ENCODE measurements at places on chromosomes 7 and 10.

DNA sequence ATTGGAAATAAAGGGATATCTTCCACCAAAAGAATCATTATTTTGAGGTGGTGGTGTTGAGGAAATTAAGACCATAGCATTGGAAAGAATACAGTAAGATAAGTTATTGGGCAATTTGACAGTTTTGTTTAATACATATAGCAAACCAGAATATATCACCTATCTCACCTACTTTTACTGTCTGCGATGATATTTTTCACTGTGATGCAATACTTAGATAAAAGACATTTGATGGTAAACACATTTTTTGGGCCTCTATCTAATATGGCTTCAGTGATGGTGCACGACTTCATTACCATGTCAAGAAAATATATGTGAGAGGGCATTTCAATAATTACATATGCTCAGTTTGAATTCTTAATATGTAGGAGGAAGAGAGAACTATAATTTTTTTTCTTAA is 93.7 kb upstream of the MAGI2 start:
- no peak for DNase-seq

- DNase-seq, result no peak
Observed at GRCh38 chr10:66927251-66927935, 1.6 kb downstream of the LRRTM3 start.

DNA sequence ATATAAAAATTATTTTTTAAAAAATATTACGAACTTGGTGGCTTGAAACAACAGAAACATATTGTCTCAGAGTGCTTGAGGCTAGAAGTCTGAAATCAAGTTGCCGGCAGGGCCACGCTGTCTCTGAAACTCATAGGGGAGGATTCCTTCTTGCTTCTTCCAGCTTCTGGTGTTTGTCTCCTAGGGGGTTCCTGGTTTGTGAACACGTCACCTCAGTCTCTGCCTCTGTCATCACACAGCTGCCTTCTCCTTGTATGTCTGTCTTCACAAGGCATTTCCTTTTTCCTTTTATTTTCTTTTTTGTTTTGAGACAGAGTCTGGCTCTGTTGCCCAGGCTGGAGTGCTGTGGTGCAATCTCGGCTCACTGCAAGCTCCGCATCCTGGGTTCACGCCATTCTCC is 12.7 kb upstream of the SNX8 start:
- no peak for DNase-seq

GRCh38 chr10:72687035-72687434 is 4.9 kb upstream of the MCU start:
- DNase-seq, result no peak

DNA sequence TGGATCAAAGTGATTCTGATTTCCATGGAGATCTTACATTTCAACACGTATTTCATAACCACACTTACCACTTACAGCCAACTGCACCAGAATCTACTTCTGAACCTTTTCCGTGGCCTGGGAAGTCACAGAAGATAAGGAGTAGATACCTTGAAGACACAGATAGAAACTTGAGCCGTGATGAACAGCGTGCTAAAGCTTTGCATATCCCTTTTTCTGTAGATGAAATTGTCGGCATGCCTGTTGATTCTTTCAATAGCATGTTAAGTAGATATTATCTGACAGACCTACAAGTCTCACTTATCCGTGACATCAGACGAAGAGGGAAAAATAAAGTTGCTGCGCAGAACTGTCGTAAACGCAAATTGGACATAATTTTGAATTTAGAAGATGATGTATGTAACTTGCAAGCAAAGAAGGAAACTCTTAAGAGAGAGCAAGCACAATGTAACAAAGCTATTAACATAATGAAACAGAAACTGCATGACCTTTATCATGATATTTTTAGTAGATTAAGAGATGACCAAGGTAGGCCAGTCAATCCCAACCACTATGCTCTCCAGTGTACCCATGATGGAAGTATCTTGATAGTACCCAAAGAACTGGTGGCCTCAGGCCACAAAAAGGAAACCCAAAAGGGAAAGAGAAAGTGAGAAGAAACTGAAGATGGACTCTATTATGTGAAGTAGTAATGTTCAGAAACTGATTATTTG is 15.3 kb downstream of the HNRNPA2B1 start:
- DNase-seq, result no peak

- DNase-seq, result no peak
Observed at GRCh38 chr10:46541017-46541661, 15.3 kb downstream of the GPRIN2 start.

GRCh38 chr7:100485471-100485876 is 1.7 kb downstream of the NYAP1 start:
- no peak for DNase-seq

DNA sequence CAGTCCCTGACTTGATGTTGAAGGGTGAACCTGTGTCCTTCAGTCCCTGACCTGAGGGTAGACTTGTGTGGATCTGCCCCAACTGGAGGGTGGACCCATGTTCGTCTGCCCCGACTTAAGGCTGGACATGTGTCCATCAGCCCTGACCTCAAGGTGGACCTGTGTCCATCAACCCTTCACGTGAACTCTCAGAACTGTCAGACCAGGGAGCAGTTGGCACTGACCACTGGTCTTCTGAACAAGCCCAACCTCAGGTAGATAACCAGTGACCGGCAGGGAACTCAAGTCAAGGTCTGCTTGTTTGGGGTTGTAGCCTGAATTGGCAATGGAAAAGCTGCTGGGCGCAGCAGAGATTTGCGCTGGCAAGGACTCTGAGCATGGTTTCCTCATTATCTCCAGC is 96.5 kb downstream of the ADCY1 start:
- no peak for DNase-seq

- no peak for DNase-seq
Observed at GRCh38 chr7:47295606-47296005, 286.3 kb downstream of the TNS3 start.

DNA sequence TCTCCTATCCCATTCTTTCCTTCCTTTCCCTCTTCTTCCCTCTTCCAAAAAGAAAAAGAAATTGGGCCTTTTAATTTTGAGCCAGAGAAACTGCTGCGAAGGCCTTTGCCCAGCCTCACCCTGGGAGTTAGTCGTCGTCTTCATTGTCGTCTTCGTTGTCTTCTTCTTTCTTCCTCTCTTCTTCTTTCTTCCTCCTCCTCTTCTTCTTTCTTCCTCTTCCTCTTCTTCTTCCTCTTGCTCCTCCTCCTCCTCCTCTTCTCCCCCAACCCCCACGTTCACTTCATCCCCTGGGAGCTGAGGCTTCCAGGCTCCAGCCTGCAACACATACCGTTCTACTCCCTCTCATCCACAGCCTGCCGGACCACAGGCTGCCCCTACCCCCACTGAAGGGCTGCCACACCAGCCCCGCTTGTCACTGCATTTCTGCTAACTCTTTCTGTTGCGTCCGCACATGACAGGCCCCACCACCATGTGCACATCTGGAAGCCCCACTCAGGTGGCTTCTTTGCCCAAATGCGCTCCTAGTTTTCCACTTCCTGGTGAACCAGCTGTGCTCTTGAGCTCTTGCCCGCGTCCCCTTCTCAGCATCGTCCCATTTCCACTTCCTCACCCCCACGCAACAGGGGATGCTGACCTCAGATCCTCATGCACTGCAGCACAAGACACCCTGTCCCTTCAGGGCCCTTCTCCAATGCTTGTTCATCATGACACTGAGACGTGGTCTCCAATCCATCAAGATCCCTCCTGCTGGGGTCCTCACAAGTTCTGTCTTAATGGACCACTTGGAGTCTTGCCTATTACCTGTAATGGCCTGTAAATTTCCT is 94.9 kb upstream of the SH2B2 start:
- DNase-seq, result no peak

DNA sequence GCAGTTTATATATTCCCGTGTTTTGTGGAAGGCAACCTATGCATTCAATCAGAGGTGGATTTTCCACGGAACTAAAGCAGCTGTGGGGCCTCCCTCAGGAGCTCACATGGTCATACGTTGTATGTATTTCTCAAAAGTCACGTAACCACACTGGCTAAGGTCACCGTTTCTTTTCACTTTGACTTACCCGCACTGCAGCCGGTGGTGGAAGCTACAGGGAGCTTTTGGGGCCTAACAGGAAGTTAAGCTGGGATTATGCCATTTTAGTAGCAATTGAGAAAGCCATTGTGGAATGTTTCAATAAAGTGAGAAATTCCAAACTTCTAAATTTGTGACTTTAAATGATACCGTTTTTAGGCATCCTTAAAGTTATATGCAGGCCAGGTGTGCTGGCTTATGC is 111.2 kb upstream of the KLF6 start:
- no peak for DNase-seq

GRCh38 chr10:4199196-4199595 is 414.2 kb upstream of the KLF6 start:
- DNase-seq, result no peak

DNA sequence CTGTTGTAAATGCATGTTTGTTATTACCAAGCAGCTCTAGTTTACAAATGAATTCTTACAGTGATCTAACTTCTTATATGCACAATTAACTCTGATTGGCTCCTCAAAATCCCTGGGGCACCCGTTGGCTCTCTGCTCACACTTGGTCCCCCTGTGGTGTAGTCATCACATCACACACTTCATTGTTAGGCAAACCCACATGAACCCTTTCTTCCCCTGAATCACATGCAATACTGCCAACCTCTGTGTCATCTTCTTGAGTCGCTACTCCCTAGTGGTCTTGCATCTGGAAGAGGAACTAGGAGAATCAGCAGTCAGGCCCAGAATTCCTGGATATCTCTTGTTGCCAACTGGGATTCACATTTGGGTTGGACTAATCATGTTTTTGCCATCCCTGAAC is 73.1 kb downstream of the CD36 start:
- DNase-seq, result no peak

DNA sequence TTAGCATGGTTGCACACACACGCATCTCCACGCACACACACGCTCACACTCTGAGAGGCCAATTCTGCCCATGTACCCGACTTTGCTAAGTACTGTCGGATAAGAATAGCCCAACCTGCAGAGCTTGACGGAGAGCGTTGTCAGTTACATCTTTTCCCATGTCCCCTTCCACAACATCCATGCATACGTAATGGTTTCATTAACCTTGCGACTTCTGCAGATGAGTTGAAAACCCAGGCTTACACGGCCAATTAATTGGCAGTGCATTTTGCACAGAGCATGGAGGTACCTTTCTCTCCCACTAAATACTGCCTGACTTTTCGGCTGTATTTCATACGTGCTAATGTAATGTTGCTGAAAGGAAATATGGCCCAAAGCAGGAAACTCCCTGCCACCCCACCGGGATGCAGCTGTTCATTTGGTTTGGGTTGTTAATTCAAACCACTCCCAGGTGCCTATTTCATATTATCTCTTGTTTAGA is 291.2 kb upstream of the HABP2 start:
- DNase-seq, result no peak

DNA sequence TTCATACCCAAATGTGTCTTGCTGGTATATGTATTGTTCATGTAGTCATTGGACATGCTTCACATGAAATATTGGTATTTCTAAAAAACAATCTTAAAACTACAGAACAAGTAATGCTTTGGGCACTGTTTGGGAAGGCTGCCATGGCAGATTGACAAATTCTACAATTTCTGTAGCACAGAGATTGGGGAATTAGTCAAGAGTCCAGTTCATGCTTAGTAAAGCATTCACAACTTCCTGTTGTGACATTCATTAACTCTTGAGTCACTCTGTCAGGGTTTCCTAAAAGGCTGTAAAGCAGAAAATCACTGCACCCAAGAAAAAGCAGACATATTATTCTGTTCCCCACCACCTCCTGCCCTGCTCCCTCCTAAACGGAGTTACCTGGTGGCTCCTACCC is 398.9 kb downstream of the PHTF2 start:
- no peak for DNase-seq

DNA sequence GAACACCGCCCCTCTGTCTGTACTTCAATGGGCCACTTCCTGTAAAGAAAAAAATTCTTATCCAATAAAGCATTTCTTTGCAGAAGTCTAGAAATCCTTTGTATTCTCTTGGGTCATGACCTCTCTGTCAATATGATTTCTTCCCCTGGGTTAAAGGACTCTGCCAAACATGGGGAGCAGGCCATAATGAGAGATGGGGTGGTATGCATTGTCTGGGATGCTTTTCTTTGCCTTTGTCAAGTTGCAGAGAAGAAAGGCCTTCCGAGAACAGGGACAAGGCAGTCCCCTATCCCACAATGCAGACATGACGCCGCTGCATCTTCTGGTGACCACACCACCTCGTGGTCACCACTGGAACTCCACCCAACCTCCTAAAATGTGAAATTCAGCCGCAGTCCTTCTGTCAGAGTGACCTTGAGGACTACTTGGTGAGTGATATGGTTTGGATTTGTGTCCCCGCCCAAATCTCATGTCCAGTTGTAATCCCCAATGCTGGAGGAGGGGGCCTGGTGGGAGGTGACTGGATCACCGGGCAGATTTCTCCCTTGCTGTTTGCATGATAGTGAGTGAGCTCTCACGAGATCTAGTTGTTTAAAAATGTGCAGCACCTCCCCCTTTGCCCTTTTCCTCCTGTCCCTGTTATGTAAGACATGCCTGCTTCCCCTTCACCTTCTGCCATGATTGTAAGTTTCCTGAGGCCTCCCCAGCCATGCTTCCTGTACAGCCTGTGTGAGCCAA is 15.2 kb upstream of the FRMPD2 start:
- no peak for DNase-seq

DNA sequence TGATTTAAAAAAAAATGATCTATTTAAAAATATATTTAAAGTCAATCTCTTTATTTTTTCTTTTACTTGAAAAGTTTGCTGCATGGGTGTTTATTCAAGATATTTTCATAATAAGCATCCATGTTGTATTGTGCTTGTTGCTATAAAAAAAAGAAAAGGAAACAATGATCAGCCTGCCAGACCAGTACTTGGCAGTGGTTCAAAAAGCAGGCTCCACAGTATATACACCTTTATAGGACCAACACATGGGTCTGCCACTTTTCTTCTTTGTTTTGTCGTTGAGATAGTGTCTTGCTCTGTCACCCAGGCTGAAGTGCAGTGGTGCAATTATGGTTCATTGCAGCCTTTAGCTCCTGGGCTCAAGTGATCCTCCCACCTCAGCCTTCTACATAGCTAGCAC is 228.0 kb downstream of the TWIST1 start:
- no peak for DNase-seq
